Calu3 (cell line): ENCODE measurements at places on chromosomes 6 and 20. TPM values are rescaled to one million over a fixed set of nuclear protein-coding genes. Genes with fewer than 3 reads are reported as not detected.
A peak's percentile ranks its signal among the peaks of the same experiment; 100 is the strongest.

Gene ARHGAP40
- total RNA-seq = 8.3 and 9.7 TPM in 2 replicates

Gene HLA-DRB1
- total RNA-seq = 111 and 141 TPM in 2 replicates

Gene GGTLC1
- not detected in 2 replicates for total RNA-seq

Gene OR2J3
- total RNA-seq = not detected in 2 replicates

Gene CLDN20
- not detected in 2 replicates for total RNA-seq

Gene LATS1
- total RNA-seq = 20.0 and 20.7 TPM in 2 replicates

Gene PRKN
- total RNA-seq = 2.4 and 3.8 TPM in 2 replicates

Gene ZNF165
- total RNA-seq = 6.3 and 7.0 TPM in 2 replicates

Gene FAXC
- 0.83 and 1.5 TPM in 2 replicates for total RNA-seq

Gene PRSS35
- not detected in 2 replicates for total RNA-seq

Gene CDH22
- total RNA-seq = not detected in 2 replicates

Gene CLIC5
- total RNA-seq = 3.3 and 5.1 TPM in 2 replicates

Gene GSTA2
- not detected in 2 replicates for total RNA-seq

Gene CCN6
- total RNA-seq = not detected in 2 replicates

DNA sequence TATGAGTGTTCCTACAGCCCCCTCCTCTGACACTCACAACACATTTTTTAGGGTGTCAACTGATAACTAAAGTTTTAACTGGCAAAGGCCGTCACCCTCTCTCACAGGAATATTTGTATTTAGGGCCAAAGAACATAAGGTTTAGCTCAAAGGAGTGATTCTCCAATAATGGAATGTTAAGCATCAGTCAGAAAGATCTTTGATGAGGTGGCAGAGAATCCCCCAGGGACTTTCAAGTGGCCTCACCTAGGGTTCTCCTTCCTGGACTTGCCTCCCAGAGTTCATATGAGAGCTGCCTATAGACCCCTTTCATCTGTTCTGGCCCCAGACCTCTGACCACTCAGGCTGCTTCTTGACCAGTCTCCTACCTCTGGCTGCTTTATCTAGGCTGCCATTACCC lies 7.4 kb upstream of the SCUBE3 start:
- H3K27ac ChIP-seq = no peak overlapping the region
- peaks cover 71% of the 10 kb centered on the region for H3K27me3 ChIP-seq
- no peak overlapping the region for H3K4me3 ChIP-seq
- DNase-seq = no peak

DNA sequence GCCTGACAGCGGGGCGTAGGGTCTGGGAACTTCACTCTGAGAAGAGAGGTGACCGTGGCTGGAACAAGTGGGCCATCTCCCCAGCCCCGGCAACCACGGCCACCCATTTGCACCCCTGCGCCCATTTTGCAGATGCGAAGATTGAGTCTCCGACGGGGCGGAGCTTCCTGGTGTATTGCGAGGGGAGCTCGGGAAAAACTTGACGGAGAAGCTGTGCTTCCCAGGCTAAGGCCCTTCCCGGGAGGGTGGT lies 653 bp downstream of the ZNF335 start:
- DNase-seq = no peak
- H3K36me3 ChIP-seq = peaks cover 44% of the 10 kb centered on the region
- peak overlapping the region; percentile 81 for H3K4me3 ChIP-seq
- H3K4me1 ChIP-seq = peaks cover 24% of the 10 kb centered on the region
- H3K27ac ChIP-seq = peak overlapping the region; percentile 80

- no peaks in the 10 kb centered on the region for H3K27me3 ChIP-seq
- no peak overlapping the region for H3K27ac ChIP-seq
- DNase-seq = no peak
- no peak overlapping the region for H3K4me3 ChIP-seq
These were observed 440.4 kb upstream of the ARID1B start for GRCh38 chr6:156336733-156337132.

DNA sequence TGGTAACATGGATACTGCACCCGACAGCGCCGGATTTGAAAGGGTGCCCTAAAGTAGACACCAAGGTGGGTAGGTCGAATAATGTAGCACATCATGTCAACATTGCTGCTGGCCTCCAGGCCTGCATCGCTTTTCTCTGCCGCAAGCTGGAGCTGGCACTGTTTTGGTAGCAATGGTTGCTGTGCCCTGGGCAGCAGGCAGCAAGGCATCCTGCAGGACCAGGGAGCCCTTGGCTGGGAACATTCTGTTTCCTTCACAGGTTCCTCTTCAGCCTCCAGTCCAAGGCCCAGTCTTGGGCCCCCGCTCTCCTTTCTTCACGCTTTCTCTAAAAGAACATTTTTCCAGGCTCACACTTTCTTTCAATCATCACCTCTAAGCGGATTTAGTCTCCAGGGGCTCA lies 365.8 kb upstream of the JARID2 start:
- H3K36me3 ChIP-seq = no peaks in the 10 kb centered on the region
- H3K27me3 ChIP-seq = no peaks in the 10 kb centered on the region
- H3K4me3 ChIP-seq = no peak overlapping the region

DNA sequence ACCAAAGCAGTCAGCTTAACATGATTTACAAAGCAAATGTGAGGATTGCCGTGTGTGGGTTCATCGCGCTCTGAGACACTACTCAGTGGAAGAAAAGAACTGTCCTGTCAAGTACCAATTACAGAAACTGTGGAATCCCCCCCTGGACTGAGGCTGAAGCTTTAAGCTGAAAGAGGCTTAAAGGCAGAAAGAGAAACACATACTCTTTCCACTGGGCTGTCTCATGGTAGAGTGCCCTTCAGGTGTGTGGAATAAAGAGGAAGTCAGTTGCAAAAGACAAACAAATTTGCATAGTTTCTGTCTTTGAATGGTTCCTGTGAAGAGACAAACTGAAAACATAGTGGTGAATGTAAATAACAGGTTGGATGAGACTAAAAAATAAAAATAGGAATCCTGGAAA lies 560.4 kb upstream of the SYNCRIP start:
- H3K27me3 ChIP-seq = no peaks in the 10 kb centered on the region
- no peak for DNase-seq
- no peaks in the 10 kb centered on the region for H3K36me3 ChIP-seq
- H3K4me1 ChIP-seq = no peaks in the 10 kb centered on the region

GRCh38 chr20:48843057-48843806 lies 15.4 kb upstream of the PREX1 start:
- H3K4me1 ChIP-seq = peaks cover 10% of the 10 kb centered on the region
- no peaks in the 10 kb centered on the region for H3K36me3 ChIP-seq
- H3K27me3 ChIP-seq = peaks cover 59% of the 10 kb centered on the region
- DNase-seq = no peak
- H3K27ac ChIP-seq = no peak overlapping the region
- H3K4me3 ChIP-seq = no peak overlapping the region

- H3K4me1 ChIP-seq = peaks cover 18% of the 10 kb centered on the region
- H3K36me3 ChIP-seq = no peaks in the 10 kb centered on the region
These were observed 67.5 kb downstream of the THEMIS start for GRCh38 chr6:127833336-127833735.

- H3K27ac ChIP-seq = no peak overlapping the region
- DNase-seq = no peak
- H3K27me3 ChIP-seq = no peaks in the 10 kb centered on the region
These were observed 67.7 kb downstream of the RREB1 start for GRCh38 chr6:7175462-7175861.

DNA sequence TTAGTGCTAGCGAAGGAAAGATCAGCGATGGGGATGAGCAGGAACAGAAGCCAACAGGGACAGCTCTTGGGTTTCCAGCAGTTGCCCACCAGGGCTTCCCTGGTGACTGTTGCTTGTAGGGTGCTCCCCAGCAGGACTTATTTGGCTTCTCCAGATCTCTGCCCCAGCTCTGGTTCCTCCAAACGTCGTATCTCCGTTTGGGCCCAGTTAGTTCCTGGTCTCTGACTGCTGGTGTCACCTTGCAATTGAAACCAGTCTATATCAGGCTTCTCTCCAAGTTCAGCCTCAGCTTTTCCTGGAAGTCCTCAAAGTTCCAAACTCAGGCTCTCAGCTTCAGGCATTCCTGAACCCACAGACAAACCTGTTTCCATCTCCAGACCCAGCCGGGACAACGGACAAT lies 70.8 kb upstream of the NXT1 start:
- H3K27me3 ChIP-seq = no peaks in the 10 kb centered on the region
- no peak for DNase-seq
- H3K36me3 ChIP-seq = no peaks in the 10 kb centered on the region
- H3K27ac ChIP-seq = no peak overlapping the region
- H3K4me1 ChIP-seq = no peaks in the 10 kb centered on the region

GRCh38 chr20:8903655-8904605 lies 165.0 kb upstream of the PLCB4 start:
- no peak for DNase-seq
- H3K27ac ChIP-seq = no peak overlapping the region
- no peak overlapping the region for H3K4me3 ChIP-seq
- H3K27me3 ChIP-seq = no peaks in the 10 kb centered on the region
- no peaks in the 10 kb centered on the region for H3K4me1 ChIP-seq

DNA sequence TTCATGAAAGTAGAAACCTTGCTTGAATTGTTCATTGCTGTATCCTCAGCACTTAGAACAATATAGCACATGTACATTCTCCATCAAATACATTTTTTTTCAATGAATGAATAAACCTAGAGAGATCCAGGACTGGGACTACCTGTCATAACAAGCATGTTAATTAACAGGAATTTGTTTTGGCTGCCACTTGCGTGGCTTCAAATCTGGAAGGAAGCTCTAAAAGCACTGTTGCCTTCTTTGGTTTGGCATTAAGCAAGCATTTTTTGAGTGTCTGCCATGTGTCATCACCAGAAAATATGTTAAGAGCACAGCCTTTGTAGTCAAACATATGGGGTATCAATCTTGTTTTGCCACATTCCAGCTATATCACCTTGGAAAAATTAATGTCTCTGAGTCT lies 131.9 kb upstream of the BACH2 start:
- H3K4me1 ChIP-seq = peaks cover 30% of the 10 kb centered on the region
- H3K27ac ChIP-seq = no peak overlapping the region
- H3K4me3 ChIP-seq = no peak overlapping the region
- no peaks in the 10 kb centered on the region for H3K36me3 ChIP-seq

DNA sequence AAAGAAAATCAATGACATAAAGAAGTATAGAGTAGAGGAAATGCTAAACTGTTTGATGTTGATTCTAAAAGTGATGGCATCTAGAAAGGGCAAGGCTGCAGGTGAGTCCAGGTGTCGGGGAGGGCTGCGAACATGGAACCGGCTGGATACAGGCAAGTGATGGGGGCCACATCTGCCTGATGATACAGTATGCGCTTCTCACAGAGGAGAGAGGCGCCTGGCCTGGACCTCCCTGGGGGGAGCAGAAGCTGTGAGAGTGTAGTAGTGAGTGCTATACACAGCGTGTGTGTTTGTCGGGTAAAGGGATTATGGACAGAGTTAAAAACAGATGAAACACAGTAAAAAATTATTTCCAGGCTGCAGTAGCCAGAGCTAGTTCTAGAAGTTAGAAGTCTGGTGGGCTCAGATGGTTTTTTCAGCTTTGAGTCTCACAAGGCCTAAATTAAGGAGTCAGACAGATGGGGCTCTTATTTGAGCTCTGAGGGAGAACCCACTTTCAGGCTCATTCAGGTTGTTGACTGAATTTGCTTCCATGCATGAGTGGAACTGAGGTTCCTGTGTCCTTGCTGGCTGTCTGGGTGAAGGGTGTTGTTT lies 195.8 kb upstream of the ARG1 start:
- H3K4me3 ChIP-seq = no peak overlapping the region
- DNase-seq = no peak
- no peaks in the 10 kb centered on the region for H3K4me1 ChIP-seq
- H3K27ac ChIP-seq = no peak overlapping the region

DNA sequence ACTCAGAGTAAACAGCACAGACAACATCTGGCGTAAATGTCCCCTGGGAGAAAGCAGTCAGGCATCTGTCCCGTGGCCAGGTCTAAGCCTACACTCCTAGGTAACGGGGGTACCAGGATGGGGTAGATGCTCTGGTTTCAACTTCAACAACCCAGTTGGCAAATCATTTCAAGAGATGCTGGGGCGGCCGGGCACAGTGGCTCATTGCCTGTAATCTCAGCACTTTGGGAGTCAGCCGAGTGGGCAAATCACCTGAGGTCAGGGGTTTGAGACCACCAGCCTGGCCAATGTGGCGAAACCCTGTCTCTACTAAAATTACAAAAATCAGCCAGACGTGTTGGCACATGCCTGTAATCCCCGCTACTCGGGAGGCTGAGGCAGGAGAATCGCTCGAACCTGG lies 12.3 kb downstream of the PREX1 start:
- DNase-seq = no peak
- no peak overlapping the region for H3K27ac ChIP-seq
- H3K27me3 ChIP-seq = no peaks in the 10 kb centered on the region

- DNase-seq = no peak
- H3K36me3 ChIP-seq = peaks cover 37% of the 10 kb centered on the region
- H3K4me1 ChIP-seq = peaks cover 13% of the 10 kb centered on the region
- no peaks in the 10 kb centered on the region for H3K27me3 ChIP-seq
These were observed 71.8 kb downstream of the MTHFD1L start for GRCh38 chr6:150937132-150937906.

DNA sequence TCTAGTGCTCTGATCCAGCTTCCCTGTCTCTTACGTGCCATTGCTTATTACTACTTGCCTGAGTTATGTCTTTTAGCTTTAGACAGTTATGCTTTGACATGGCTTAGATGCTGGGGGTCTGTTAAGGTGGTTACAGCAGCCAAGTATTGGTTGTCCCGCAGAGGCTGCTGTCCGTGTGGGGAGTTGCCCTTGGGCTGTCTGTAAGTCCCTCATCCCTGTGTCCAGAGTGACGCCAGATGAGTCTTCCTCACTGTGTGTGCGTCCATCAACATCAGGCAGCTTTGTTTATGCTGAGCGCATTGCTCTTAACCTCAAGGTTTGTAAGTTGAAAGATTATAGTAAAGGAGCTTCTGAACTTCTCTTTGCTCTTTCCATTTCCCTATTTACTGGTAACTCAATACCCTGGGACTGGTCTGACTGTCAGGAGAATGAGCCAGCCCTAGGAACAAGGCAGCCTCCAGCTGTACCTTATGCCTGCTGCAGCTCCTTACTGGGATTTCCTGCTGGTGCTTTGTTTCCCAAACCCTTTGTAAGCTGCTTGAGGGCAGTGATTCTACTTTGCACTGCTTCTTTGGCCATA lies 7.2 kb downstream of the FAM120B start:
- H3K4me1 ChIP-seq = peaks cover 3% of the 10 kb centered on the region
- no peak for DNase-seq
- H3K36me3 ChIP-seq = no peaks in the 10 kb centered on the region
- H3K4me3 ChIP-seq = no peak overlapping the region
- H3K27ac ChIP-seq = no peak overlapping the region

DNA sequence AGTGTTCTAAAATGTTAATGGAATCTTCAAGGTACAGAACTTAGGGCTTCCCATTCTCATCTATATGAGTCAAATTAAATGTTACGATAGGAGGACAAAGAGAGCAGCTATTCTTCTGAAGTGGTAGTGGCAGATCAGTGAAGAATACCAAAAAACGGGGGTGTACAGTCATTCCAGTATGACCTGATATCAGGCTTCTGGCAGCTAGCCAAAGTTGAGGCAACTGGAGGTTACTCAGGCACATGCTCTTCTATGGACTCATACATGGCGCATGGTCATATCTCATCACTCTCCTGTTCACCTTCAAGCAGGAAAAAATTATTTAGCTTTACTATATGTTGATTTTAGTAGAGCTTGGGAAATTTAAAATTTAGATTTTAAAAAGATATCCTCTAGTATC lies 1608.8 kb downstream of the GRIK2 start:
- H3K36me3 ChIP-seq = no peaks in the 10 kb centered on the region
- no peak overlapping the region for H3K27ac ChIP-seq
- no peak for DNase-seq
- no peaks in the 10 kb centered on the region for H3K27me3 ChIP-seq
